ENCODE measurements at places on chromosomes 12 and 14.

GRCh38 chr12:91007531-91008290 is 2.9 kb upstream of the EPYC start:
- peak; percentile 50 for DNase-seq

DNA sequence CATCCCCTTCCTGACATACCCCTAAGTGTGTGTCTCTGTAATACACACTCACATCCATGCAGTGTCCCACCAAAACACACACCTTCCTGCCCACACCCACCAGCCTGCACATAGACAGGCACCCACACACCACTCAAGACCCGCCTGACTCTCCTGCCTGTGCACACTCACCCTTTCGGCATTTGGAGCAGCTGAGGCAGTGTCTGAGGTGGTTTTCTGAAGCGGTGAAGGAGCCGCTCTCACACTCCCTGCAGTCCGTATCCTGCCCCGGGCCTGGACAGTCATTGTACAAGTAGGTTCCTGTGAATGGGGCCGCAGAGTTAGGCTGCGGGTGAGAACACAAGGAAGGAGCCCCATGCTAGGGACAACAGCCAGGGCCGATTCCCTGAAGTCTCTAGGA is 8.3 kb downstream of the TNFRSF1A start:
- DNase-seq = no peak

DNA sequence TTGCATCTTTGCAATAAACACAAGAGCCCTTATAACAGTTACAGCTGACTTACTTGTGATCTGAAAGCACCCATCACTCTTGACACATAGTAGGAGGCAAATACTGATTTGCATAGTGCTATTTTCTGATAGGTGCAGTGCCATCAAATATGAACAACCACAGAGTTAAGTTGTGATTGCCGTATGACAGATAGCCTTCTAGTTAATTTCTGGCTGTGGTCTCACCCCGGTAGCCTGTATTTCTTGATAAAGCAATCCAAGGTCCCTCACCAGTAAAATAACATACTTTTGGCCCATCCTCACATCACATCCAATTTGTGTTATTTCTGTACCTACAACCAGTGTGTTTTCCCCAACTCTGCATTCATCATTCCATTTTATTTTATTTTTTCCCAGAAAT is 23.3 kb upstream of the STYK1 start:
- DNase-seq = no peak

GRCh38 chr12:111846016-111846415 is 4.0 kb downstream of the MAPKAPK5 start:
- DNase-seq = no peak

- DNase-seq = no peak
These were observed 998.1 kb upstream of the TMEM132C start for GRCh38 chr12:127268706-127269425.

DNA sequence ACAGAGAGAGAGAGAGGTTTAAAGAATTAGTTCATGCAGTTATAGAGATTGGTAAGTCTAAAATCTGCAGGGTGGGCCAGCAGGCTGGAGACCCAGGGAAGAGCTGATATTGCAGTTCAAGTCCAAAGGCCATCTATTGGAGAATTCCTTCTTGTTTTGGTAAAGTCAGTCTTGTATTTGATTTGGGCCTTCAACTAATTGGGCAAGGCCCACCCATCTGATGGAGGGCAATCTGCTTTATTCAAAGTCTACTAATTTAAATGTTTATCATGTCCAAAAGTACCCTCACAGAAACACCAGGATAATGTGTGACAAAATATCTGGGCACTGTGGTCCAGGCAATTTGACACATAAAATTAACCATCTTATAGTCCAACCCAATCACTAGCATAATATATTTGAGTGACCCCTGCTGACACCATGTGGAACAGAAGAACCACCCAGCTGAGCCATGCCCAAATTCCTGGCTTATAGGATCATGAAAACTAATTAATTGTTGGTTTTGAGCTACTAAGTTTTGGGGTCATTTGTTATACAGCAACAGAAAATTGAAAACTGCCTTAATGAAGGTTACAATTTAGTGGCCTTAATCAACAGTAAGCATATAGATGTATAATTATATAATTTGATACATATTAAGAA is 109.1 kb upstream of the PLXNC1 start:
- DNase-seq = no peak

DNA sequence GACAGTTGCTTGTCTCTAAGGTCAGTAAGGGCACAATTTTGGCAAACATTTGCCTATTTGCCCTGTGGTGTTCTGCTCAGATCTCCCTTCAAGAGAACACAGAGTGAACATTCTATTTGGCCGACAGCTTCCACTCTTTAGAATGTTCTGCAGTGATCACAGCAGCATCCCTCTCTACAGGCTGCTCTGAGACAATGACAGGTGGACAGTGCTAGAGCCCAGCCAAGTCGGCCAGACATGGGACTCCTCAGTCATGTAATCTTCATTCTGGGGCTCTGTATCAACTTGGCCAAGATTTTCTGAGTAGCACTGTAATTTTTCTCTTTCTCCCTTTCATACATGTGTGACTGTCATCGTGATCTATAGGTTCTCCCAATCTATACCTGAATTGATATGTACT is 34.8 kb downstream of the TIMELESS start:
- DNase-seq = no peak

- DNase-seq = no peak
These were observed 65.7 kb downstream of the CDK17 start for GRCh38 chr12:96334502-96334901.

DNA sequence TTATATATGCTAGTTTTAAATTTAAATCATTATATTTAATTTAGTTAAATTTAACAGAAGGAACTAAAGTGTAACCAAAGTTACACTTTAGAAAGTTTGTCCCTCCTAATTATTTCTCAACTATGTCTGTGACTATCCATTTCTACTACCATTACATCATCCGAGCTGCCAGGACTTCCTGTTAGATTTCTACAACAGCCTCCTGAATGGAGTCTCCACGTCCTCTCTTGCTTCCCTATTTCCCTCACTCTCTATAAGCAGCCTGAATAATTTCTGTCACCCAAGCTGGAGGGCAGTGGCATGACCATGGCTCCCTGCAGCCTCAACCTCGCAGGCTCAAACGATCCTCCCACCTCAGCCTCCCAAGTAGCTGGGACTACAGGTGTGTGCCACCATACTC is 84.1 kb downstream of the TTC7B start:
- no peak for DNase-seq

DNA sequence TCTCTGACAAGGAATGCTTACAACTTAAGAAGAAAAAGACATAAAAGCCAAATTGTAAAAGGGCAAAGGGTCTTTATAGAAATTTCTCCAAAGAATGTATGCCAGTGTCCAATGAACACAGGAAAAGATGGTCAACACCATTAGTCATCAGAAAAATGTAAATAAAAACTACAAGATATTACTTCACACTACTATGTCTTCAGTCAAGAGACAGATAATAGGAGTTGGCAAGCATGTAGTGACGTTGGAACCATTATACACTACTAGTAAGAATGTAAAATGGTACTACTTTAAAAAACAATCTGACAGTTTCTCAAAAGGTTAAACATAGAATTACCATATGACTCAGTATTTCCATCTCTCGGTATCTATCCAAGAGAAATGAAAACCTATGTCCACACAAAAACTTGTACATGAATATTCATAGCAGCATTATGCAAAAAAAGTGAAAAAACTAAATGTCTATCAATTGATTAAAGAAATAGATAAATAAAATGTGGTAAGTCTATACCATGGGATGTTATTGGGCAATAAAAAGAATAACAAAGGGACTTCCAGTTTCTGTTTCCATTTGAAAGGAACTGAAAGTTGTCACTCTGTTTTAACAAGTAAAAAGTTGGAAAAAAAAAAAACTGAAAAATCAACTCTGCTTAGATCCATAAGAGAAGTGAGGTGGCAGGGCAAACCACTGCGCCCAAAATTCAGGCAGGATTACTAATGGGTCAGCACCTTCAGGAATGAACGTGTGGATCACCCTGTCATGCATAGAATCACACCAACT is 69.8 kb downstream of the ALG10B start:
- DNase-seq = no peak

- DNase-seq = no peak
These were observed 170.0 kb downstream of the ZFP36L1 start for GRCh38 chr14:68622856-68623255.

GRCh38 chr14:52352061-52352491 is 38.0 kb downstream of the PTGER2 start:
- peak; percentile 80 for DNase-seq

- peak; percentile 99 for DNase-seq
These were observed 18.6 kb downstream of the CHD8 start for GRCh38 chr14:21437063-21437901.

GRCh38 chr12:50132505-50133135 is 20.6 kb downstream of the COX14 start:
- peak; percentile 70 for DNase-seq

- peak; percentile 18 for DNase-seq
These were observed 48.8 kb downstream of the LRCOL1 start for GRCh38 chr12:132561427-132562156.

- DNase-seq = peak; percentile 23
These were observed 687 bp downstream of the IFFO1 start for GRCh38 chr12:6555018-6555691.

DNA sequence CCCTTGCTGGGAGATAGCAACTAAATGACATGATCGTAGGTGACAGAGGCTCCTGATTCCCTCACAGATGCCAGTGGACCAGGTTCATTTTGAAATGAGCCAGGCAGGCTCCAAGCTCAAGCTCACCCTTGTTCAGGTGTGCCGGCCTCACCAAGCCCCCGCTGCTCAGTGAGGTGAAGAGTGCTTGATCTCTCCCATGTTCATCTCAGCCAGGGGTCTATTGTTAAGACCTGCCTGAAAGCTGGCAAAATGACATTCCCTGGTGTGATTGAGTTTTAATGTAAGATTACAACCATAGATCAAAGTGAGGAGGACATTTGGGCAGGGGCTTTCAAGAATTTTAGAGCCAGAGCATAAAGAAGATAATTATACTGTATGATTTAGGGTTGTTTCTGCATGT is 497.9 kb downstream of the EGLN3 start:
- DNase-seq = no peak

DNA sequence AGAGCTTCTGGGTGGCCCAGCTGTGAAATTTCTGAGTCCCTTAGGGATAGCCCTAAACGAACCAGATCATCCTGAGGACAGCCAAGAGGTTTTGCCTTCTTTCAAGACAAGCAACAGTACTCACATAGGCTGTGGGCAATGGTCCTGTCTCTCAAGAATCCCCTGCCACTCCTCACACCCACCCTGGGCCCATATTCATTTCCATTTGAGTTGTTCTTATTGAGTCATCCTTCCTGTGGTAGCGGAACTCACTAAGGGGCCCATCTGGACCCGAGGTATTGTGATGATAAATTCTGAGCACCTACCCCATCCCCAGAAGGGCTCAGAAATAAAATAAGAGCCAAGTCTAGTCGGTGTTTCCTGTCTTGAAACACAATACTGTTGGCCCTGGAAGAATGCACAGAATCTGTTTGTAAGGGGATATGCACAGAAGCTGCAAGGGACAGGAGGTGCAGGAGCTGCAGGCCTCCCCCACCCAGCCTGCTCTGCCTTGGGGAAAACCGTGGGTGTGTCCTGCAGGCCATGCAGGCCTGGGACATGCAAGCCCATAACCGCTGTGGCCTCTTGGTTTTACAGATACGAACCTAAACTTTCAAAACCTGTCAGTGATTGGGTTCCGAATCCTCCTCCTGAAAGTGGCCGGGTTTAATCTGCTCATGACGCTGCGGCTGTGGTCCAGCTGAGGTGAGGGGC is 38.9 kb downstream of the DAD1 start:
- peak; percentile 95 for DNase-seq

- no peak for DNase-seq
These were observed 892.4 kb downstream of the RPS29 start for GRCh38 chr14:48693793-48694192.

GRCh38 chr12:49190974-49191373 is 2.1 kb upstream of the TUBA1A start:
- DNase-seq = no peak

- DNase-seq = peak; percentile 28
These were observed 237.6 kb upstream of the CRY1 start for GRCh38 chr12:107330831-107331431.

DNA sequence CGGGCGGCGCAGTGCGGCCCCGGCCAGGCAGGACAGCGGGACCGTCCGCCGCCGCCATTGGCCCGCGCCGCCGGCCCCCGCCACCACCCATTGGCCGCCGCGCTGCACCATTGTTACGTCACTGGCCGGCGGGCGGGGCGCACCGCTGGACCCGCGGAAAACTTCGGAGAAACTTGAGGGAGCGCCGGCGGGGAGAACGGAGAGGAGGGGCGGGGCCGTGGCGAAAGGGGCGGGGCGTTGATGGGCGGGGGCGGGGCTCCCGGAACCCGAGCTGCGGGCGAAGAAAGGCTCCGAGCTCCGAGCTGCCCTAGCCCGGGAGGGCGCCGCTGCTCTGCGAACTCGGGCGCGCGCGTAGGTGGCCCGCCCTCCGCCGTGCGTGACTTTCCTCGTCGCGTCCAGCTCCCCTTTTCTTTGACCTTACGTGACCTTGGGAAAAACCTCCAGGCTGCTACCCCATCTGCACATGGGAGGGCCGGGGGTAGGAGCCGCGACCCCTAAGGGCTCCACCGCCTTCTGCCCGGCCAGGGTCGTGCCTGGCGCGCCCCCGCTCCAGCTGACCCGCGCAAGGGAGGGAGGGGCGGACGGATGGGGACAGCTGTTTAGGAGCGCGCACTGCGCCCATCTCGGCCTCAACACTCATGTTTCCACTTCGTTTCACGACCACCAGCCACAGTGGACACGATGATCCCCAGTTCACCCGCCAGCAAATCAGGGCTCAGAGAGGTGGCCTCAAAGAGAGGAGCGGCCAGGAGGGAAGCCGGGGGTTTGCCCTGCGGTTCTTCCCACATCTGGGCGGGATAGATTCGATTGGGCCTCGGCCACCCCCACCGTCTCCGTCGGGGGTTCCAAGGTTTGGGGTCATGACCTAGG is at the start of gene ANKRD9:
Gene ANKRD9, minus strand, starts transcription at position 31 of the 870 bp plus-strand sequence. CDS start 1,887 bp downstream, outside the sequence.
- DNase-seq = peak; percentile 96

- no peak for DNase-seq
These were observed 9.9 kb upstream of the FBRSL1 start for GRCh38 chr12:132479938-132480622.

DNA sequence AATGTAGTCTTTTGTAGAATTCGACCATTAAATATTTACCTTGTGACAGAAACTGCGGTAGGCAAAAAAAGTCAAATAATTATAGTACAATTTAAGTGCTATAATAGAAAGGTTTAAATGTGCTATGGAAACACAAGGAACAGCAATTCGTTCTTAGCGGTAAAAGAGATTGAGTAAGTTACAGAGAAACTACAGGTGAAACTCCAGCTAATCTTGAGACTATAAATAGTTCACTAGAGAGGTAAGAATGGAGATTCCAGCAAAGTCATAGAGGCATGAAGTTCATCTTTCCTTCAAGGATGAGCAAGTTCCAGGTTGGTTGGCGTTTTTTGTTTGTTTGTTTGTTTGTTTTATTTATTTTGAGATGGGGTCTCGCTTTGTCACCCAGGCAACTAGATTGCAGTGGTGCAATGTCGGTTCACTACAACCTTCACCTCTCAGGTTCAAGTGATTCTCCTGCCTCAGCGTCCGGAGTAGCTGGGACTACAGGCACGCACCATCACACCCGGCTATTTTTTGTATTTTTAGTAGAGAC is 878 bp upstream of the R3HDM2 start:
- DNase-seq = no peak

DNA sequence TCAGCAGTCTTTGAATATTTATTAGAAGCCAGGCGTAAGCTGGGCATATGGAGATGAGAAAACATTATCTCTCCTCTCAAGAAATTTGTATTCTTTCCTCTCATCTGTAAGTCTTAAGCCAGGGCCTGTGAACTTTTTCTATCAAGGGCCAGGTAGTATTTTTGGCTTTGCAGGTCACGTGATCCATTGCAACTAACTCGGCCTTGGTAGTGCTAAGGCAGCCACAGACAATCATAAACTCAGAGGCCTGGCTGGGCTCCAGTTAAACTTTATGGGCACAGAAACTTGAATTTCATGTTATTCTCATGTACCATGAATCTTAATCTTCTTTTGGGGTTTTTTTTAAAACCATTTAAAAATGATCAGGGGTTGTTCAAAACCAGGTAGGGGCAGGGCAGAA is 117.4 kb upstream of the PELI2 start:
- DNase-seq = no peak
